Kasumi-1 (cell line): ENCODE measurements at places on chromosomes 5 and 9.

DNA sequence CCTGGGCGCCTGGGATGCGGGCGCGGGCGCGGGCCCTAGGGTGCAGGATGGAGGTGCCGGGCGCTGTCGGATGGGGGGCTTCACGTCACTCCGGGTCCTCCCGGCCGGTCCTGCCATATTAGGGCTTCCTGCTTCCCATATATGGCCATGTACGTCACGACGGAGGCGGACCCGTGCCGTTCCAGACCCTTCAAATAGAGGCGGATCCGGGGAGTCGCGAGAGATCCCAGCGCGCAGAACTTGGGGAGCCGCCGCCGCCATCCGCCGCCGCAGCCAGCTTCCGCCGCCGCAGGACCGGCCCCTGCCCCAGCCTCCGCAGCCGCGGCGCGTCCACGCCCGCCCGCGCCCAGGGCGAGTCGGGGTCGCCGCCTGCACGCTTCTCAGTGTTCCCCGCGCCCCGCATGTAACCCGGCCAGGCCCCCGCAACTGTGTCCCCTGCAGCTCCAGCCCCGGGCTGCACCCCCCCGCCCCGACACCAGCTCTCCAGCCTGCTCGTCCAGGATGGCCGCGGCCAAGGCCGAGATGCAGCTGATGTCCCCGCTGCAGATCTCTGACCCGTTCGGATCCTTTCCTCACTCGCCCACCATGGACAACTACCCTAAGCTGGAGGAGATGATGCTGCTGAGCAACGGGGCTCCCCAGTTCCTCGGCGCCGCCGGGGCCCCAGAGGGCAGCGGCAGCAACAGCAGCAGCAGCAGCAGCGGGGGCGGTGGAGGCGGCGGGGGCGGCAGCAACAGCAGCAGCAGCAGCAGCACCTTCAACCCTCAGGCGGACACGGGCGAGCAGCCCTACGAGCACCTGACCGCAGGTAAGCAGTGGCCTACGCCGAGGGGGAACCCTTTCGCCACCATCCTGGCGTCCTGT, at the start of gene EGR1:
Gene EGR1 (plus strand): TSS at position 219 of the 864 bp plus-strand sequence. CDS start 283 bp downstream, at position 502.
- peak; percentile 92 for DNase-seq

DNA sequence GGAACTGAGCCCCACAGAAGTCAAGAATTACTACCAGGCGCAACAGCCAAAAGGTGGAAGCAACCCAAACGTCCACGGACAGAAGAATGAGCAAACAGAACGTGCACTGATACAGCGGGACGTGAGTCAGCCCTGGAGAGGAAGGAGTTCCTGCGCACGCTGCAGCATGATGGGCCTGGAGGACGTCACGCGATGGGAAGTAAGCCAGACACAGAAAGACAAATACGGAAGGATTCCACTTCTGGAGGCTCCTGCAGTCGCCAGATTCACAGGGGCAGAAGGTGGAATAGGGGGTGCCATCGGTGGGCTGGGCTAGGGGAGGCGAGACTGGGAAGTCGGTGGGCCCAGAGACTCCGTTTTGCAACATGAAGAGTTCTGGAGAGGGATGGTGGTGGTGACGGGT, 80.3 kb upstream of the PHYKPL start:
- DNase-seq = no peak

DNA sequence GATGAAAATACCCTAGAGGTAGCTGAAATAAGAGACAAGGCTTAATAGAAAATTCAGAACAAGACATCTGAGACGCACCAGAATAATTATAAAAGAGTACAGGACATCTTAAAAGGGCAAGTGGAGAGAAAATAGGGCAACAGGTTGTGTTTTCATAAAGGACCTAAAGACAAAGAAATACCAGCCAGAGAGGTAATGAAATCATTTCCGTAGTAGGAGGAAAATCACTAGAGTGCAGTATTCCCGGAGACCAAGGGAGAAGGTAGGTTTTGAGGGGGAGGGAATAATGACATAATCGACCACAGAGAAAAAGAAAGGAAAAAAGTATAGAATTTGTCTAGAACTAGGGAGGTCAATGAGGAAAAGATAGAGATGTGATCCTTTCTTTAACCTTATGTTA, 26.2 kb upstream of the CTNNAL1 start:
- no peak for DNase-seq

GRCh38 chr5:165631235-165631634, 2125.8 kb downstream of the MAT2B start:
- DNase-seq = no peak

DNA sequence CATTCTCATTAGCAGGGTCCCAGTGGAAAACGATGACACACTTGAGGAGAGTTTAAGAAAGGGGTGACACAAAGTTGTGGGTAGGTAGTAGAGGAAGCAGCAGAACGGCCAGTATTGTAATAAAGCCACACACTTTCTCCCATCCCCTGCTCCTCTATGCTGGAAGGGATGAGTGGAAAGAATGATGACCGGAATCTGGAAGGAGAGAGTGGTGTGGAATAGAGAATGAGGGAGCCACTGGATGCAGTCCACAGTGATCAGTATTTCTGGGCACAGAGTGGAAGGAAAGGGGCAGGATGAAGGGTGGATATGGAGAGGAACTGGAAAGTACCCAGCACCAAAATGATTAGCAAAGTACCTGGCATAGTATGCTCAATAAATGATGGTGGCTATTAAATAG, 133.8 kb upstream of the DAB2 start:
- DNase-seq = no peak

DNA sequence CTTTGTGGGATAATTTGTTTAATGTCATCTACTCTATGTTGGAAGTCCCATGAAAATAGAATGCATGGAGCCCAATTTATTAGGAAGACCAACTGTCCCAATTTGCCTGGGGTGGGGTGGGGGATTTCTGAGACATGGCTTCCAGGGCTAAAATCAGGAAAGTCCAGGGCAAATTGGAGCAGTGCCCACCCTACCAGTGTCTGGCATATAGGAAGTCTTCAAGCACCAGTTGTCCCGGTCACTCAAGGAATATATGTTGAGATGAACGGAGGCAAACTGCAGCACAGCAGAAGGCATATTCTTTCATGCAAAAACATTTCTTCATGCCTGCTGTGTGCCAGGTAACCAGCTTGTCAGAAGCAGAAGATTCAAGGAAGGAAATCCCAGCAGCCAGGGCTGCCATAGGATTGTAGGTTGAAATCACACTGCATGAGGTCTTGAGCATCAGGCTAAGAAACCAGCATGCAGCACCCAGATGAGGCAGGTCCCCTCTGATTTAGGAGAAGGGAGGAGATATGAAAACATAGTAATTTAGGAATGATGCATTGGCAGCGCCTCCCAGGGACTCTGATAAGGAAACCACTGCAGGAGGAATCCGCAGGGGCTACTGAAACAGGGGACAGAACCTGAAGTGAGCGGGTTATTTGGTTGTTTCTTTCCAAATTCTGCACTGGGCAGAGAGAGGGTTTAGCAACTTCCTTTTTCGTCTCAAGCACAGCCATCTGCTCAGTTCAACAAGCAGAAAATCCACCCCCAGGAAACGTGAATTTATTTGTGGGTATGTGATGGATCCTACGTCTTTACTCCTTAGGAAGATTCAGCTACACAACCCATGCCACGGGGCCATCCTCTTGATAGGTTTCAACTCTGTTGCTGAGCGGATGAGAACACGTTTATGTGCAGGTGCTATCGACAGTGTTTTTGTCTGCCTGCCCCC, 112.6 kb upstream of the CPEB4 start:
- DNase-seq = peak; percentile 85

GRCh38 chr5:132090107-132090506, 16.5 kb downstream of the CSF2 start:
- DNase-seq = no peak

DNA sequence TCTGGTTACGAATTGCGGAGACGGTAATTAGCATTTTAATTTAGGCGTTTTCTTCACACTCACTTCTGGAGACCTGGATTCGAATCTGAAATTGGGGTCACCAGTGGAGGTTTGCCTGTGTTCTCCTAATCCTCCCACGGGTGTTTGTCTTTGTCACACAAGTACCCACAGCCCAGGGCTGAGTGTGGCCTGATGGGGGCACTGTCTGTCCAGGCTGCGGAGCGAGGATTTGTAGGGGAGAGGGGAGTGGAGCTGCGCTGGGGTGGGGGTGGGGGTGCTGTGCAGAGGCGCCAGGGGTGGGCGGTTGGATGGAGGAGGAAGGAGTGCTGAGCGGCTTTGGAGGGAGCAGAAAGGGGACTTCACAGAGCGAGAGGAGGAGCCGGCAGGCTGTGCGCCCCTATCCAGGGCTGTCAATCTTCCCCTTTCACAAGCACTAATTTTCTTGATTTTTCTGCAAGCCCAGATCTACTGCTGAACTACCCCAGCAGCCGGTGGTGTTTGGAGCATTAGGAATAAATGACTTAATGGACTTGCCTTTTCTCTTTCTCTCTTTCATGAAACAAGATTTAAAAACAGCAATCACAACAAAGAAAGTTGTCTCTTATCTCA, 53.1 kb downstream of the TSPAN17 start:
- no peak for DNase-seq

DNA sequence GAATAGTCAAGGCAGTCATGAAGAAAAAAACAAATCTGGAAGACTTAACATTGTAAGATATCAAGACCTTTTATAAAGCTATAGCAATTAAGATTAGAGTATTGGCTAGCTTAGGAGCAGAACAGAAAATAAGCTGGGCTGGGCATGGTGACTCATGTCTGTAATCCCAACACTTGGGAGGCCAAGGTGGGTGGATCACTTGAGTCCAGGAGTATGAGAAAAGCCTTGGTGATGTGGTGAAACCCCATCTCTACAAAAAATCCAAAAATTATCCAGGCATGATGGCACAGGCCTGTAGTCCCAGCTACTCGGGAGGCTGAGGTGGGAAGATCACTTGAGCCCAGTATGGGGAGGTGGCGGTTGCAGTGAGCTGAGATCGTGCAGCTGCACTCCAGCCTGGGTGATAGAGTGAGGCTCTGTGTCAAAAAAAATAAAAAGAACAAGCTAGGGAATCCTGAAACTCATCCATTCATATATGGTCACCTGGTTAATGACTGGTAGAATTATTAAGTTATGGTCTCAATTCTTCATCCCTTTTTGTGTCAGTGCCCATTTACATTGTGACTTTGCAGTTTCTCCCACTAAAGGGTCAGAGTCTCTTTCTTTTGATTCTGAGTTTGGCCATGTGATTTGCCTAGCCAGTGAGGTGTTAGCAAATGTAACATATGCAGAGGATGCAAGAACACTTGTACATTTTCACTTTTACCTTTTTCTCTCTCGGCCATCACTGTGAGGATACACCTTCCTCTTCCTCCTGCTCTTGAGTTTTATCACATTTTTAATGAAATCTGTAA, 144.6 kb upstream of the SGCD start:
- DNase-seq = no peak
